Uterus (tissue), 4 donors: ENCODE measurements at places on chromosomes 2 and 18. TPM values are rescaled to one million over a fixed set of nuclear protein-coding genes. Genes with fewer than 3 reads are reported as not detected.

DNA sequence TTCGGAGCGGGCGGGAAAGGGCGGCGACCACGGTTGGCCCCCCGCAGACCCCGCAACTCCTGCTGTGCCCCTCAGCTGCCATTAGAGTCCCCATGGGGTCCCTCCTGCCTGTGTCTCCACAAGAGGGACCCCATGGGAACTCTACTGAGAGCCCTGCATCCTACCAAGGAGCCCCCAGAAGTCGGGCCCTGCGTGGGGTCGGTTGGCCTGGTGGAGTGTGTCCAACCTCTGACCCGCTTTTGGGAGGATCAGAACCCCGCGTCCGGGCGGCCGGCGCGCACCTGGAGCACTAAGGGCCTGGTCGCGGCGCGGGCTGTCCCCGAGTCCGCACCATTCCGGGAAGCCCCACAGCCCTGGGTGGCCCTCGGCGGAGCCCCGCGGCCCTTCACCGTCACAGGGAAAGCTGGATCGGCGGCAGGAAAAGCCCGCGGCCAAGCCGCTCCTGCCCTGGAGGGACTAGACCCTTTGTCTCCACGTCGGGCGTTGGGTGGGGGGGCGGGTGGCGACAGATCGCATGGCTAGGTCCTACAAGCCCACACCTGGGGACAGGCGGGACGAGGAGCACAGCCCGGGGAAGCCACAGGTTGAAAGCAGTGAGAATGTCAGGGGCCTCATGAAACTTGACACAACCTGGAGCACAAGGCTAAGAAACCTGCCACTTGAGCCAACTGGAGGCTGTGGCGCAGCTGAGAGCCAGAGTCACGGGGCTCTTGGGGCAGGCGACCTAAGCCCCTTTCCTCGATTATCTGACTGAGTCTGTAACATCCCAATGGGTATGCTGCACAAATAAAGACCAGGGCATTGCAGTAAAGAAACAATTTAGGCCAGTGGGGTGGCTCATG lies 11.2 kb upstream of the CXXC1 start:
- DNase-seq: no peak

GRCh38 chr2:25315316-25315680 lies 26.4 kb downstream of the DNMT3A start:
- no peak for DNase-seq

DNA sequence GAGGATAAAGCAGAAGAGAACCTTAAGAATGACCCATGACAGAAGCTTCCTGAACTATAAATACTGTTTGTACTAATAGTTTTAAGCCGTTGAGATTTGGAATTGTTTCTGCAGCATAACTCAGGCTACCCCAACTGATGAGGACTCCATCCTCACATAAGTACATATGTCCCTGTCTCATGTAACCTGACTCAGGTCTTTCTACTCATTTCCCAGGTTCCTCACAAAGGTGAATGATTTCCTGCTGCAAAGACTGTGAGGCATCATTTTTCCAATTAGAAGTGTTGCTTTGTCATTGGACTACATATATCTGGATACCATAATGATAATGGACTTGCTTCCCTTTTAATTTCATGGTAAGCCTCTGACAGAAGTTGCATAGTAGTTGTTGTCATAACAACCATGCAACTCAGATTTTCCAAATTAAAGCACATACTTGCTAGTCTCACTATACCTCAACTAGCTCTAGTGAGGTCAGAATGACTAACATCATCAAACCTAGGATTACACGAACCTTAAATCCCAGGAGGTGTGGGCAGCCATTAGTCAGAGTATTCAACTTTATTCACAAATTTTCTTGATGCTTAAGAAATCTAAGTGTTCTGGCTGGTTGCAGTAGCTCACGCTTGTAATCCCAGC lies 38.0 kb upstream of the NEDD4L start:
- no peak for DNase-seq

GPC1 gene
- total RNA-seq: 0.88 TPM
